Stimulated activated CD8-positive, alpha-beta memory T cell treated with anti-CD3 and anti-CD28 coated beads, Interleukin-2, amount 100 ng/mL, for 1 hour (primary cell): ENCODE measurements at places on chromosomes 1 and 21.

DNA sequence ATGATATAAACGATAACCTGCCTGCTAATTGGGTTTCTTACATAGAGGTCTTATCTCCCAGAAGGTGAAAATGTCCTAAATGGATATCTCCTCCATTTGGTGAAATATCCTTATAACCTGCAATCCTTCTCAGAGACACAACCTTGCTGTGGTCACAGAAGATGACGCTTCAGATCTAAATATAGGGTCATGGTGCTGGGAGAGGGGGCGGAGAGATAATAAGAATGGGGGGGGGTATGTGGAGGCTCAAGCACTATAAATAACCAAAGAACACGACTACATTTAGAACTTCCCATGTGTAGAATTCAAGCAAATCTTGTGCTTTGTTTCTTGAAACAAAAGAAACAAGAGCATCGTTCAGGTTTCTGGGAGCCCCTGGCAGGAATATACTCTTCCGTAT lies 260.6 kb upstream of the ESRRG start:
- no peak for DNase-seq

DNA sequence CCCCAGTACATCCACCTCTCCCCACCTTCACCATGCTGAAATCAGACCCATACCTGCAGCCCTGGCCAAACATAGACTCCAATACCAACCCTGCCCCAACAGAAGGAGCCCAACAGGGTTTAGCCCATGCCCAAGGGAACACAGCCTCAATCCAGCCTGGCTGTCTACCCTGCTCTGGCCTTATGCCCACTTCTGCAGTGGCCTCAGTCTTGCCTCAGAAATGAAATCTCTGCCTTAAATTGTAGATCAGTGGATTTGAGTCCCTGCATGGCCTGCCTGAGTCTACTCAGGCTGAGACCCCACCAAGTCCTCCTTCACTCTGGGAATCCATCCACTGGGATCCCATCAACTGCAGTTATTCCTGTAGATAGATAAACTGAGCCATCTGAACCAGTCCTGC lies 97.6 kb upstream of the GJB5 start:
- DNase-seq, result no peak

GRCh38 chr1:185345913-185346720 lies 29.1 kb upstream of the IVNS1ABP start:
- DNase-seq, result no peak

DNA sequence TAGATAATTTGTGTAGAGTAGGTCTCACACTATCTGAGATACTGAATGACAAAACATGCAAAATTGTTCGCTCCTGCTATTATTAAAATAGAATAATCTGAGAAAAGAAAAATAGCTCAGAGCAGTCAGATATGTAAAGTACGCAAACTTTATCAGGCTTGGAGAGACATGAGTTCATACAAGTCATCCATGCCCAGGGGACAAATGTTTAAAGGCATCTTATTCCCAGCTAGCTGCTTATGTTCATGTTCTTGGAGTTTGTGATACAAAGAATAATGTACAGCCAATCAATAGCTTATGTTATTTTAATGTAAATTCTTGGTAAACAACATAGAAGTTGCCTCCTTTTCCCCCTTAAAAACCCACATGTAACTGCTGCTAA lies 69.4 kb upstream of the USP25 start:
- no peak for DNase-seq

DNA sequence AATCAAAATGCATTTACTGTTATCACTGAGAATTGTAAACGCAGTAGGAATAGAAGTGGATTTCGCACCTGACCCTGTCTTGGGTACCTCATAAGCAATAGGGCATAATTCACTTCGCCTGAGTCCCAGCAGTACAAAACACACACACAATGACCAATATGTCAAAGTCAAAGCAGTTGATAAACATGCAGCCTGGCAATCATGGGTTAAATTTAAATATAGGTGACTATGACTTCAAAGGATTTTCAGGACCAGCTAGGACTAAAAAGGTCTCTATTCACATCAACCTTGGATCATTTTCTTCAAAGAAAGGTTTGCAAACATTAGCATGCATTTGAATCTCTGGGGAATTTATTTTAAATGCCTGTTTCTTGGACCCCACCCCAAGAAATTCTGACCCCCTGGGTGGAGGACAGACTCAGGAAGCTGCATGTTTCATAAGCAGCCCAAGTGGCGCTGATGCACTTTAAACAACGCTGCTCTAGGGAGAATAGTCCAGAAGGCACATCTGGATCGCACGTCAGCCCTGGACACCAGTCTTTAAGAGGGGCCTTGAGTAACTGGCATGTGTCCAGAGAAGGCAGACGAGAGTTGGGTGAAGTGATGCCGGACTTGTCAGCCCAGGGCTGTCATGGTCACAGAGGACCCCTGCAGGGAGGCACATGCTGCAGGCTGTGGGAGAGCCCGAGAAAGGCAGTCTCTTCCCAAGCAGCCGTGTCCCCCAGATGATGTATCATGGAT lies 55.7 kb upstream of the EFHD2 start:
- DNase-seq, result no peak

DNA sequence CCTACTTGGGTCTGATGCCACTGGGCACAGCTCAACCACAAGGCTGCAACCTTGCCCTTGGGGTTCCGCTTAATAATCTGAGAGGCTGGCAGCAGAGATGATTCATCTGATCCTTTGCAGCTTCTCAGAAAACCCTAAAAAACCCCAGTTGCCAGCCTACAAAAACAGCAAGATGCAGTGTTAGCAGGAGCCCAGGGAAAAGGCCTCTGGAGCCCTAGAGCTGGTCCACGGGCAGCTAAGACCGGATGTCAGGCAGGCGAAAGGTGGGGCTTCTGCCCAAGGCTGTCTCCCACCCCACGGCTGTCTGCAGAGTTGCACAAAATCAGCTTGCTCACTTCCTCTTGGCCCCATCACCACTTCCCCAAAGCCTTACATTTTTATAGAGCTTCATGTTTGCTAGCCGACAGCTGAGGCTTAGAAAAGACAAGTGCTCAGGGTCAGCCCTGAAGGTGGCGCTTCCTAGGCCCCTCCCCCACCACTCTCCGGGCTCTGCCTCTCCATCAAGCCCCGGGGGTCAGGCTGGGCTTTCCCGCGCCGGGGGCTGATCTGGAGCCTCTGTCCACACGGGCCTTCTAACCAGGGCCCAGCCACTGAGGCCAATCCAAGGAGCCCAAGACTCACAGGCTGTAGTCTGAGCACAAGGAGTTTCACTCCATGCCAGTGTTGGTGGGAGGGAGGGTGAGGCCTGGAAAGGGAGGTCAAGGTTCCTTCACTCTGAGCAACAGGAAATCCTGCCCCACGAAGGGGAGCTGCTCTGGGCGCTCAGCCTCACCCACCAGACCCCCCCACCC lies 4.2 kb upstream of the ADORA3 start:
- DNase-seq, result peak; percentile 48

DNA sequence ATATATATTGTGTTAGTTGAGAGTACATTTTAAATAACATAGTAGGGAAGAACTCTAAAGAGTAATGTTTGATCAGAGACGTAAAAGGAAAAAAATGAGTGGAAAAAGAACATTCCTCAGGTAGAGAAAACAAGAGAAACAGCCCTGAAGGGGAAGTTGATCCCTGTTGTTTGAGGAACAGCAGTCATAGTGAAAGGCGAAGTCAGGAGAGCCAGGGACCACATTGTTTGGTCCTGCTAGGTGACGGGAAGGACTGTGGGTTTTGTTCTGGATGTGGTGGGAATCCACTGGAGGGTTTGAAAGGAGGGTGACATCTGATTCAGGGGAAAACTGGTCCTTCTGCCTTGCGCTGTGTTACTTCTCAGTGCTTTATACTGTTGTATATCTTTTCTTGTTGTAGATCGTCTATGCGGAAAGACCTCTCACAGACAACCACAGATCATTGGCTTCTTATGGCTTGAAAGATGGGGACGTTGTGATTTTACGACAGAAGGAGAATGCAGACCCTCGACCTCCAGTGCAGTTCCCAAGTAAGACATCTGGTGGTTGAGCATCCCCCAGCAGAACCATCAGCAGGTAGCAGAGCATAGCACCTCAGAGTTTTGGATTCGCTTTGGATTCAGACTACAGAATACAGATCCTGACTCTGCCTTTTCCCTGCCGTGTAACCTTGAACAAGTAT lies 9.2 kb downstream of the DDI2 start:
- DNase-seq, result no peak

- DNase-seq, result no peak
These were observed 27.1 kb upstream of the DAB1 start for GRCh38 chr1:57450981-57451380.

- DNase-seq, result no peak
These were observed 433.4 kb downstream of the KIF26B start for GRCh38 chr1:245588116-245588639.

- no peak for DNase-seq
These were observed 15.7 kb upstream of the IGSF21 start for GRCh38 chr1:18091660-18092446.

DNA sequence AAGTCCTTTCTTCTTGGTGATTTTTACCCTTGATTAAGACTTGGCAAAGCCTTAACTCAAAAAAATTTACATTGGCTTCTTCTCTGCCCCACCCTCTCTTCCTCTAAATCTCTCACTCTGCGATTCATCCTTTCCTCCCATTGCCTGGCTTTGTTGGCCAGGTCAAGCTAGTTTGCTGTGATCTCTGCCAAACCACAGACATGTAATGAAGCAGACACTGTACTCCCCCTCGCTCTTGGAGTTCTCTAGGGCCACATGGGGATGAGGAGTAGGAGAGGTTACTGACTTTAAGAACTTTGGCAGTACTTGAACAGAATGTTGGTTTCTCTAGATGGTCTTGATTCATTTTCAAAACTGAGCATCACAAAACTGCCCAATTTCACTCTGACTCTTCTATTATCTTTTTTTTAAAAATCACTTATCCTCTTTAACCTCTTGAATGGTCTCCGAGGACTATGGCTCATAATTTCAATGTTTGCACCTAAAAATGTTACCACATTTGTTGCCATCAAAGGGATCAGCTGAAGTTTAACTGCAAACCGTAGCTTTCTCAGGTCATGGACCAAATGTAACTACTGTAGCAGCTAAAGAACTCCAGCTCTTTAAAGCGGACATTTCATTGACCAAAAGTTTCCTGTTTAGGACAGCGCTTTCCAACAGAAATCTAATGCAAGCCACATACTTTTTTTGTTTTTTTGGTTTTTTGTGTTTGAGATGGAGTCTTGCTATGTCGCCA lies 62.7 kb upstream of the IPO9 start:
- no peak for DNase-seq

GRCh38 chr1:207752456-207752998 lies 673 bp downstream of the CD46 start:
- DNase-seq, result no peak

DNA sequence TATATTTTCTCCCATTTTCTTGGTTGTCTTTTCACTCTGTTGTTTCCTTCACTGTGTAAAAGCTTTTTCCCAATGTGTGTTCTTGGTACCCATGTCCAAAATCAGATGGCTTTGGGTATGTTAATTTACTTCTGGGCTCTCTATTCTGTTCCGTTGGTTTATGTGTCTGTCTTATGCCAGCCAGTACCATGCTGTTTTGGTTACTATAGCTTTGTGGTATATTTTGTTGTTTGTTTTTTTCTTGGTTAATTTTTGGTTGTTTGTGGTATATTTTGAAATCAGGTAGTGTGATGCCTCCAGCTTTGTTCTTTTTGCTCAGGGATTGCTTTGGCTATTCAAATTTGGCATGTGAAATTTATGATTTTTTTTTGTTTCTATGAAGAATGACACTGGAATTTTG lies 67.2 kb downstream of the SWT1 start:
- no peak for DNase-seq

- no peak for DNase-seq
These were observed 67.1 kb upstream of the KIF26B start for GRCh38 chr1:245087723-245088122.

- no peak for DNase-seq
These were observed 58.9 kb downstream of the VPS26C start for GRCh38 chr21:37208056-37208721.

GRCh38 chr1:58608297-58608696 lies 31.2 kb upstream of the TACSTD2 start:
- DNase-seq, result no peak

- no peak for DNase-seq
These were observed 12.8 kb downstream of the MED18 start for GRCh38 chr1:28341591-28341990.

DNA sequence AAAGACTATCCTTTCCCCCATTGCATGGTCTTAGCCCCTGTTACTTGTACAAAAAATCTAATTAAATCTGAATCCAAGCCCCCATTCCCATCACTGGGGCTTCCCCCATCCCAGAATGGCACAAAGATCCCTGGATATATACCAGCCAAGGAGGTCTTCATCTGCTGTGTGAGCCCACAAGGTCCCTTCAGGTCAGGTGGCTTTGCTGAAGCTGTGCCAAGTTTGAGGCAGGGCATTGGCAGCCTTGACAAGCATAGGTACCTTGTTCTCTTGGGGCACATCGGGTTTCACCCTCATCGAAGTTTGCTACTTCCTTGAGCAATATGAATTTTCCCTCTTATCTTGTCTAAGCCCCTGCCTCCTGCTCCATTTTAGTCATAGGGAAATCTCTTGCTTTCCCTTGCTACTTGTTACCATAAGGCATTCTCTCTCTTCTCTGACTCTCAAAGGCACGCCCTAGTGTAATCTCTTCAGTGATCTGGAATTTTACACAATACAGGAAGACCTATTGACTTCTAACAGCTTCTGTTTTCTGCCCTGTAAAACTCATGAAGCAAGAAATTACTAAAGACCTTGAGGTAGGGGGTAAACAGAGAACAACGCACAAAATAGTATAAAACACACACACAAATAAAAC lies 71.4 kb upstream of the COG2 start:
- DNase-seq, result no peak

DNA sequence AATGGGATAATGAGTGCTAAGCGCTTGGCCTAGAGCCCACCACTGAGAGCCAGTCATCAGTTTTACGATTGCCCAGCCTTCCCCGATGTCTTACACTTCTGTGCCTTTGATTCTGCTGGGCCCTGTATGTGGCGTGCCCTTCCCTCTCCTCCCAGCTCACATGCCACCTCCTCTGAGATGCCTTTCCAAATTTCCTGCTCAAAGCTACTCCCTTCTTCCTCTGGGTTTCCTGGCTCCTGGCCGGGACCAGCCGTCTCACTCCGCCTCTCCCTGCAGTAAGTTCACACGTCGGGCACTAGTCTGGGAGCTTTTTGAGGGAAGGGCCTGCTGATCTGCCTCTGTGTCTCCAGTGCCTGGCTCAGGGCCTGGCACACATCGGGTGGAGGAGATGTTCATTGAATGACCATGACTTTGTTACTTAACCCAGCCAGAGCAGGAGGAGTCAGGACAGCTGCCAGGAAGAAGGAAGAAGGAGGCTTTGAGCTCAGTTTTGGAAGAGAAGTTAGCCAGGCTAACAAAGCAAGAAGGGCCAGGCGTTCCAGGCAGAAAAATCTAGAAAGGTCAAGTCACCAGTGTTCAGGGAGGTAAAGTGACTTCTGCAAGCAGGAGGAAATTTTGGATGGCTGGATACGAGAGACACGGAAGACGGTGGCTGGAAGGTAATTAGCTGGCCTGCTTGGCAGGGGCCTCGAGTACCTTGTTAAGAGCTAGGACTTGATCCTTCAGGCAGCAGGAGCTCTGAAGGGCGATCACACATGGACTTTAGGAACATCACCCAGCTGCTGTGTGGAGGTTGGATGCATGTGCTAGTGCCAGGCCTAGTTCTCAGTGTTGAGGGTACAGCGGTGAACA lies 63.6 kb downstream of the EPHB2 start:
- no peak for DNase-seq
